ENCODE measurements at places on chromosomes 4 and X.

DNA sequence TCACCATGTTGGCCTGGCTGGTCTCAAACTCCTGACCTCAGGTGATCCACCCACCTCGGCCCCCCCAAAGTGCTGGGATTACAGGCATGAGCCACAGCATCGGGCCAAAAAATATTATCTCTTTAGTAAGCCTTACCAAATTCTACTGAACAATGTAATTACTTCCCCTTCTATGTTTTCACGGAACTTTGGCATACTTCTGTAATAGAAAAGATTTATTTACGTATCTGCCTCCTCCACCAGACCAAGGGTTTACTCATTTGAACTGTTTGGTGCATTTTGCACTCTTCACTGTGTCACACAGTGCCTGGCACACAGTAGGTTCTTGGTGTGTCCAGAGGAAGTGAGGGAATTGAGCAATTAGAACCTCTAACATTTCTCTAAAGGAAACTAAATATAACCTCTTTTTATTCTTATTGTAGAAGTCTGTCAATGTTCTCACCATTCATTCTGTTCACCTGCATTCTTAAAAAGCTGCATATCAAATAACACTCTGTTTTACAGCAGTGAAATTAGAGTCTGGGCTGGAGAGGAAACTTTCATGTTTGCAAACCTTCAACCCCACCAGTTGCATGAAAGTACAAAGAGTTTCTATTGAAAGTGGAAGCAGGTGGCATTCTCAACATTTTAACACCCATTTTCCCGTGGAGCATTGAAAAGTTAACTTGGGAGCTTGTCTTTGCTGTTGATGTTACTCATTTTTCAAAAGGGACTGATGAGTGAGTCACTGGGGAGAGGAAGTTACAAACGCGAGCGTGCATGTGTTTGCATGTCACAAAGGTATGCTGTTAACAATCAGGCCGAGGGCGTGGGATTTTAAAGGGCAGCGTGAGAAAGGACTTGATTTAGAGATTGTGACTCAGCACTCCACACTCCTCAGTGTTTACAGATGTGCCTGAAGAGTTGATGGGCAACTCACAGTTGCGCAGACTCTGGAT, 314.1 kb downstream of the STK32B start:
- DNase-seq = no peak

DNA sequence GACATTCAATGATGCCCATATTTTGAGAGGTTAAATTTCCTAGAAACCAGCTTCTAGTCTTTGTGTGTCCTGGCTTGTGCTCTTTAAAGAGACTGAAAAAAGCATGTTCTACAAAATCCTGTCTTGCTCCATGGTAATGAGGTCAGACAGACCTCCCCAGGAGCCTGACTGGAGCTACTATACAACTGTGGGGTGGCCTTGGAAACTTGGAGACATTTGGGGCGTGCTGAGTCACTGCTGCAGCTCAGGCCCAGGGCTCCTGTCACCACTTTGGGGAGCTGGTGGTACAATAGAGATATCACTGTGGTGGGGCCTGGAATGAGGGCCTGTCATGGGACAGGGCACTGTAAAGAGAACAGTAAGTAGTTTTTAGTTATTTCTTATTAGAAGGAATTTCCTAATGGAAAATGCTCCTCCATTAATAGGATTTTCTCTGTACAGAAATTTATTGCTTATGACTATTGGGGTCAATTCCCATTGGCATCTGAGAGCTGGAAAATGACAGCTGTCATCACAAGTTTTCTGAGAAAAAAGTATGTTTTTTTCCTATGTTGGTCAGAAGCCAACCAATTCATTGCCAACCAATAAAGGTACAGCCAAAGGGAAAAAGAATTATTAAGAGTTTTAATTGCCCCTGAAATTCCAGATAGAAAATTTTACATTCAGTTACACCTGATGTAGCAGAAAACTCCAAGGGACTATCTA, 207.4 kb upstream of the JADE1 start:
- no peak for DNase-seq

DNA sequence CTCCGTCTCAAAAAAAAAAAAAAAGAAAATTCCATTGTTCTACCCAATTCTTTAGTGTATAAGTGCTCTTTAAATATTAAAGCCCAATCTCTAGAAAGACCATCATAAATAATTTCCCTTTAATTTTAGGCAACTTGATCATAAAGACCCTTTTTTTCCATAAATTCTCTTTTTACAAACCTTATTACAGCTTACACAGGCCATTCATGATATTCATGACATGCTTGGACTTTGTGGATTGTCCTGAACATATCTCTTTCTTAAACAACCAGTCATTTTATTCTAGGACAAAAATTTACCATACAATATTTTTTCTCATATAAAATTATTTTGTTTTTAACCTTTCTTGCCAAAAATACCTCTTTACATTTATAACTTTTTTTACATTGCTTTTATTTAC, 30.5 kb downstream of the TLR8 start:
- no peak for DNase-seq

- DNase-seq = no peak
Observed at GRCh38 chr4:160034501-160034900, 931.6 kb downstream of the RAPGEF2 start.

- no peak for DNase-seq
Observed at GRCh38 chr4:111662496-111662895, 482.8 kb upstream of the FAM241A start.

DNA sequence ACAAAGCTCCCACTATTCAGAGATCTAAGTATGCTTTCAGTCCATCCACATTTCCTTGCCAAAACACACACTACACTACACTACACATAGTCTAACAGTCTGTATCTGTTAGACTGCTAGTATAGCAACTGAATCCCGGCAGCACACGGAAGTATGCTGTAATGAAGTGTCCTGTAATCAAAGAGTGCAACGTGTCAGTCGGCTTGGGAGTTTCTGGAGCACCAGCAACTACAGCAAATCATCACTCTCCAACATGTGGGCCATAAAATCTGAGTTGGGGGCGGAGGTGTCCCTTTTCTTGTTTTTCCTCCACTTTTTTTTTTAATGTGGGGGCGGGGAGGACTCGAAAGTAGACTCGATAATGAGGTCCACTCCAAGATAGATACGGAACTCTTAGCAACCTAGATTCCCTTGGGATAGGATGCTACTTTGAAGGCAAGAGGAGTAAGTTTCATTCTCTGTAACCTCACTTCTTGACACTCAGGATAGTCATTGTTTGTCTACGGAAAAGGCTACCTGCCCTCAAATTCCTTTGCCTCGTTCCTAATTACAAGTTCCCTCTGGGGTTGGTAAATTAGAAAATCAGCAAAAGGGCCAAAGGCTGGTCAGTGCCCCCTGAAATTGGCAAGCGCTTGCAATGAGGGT, 722 bp downstream of the SLC10A7 start:
- DNase-seq = no peak

DNA sequence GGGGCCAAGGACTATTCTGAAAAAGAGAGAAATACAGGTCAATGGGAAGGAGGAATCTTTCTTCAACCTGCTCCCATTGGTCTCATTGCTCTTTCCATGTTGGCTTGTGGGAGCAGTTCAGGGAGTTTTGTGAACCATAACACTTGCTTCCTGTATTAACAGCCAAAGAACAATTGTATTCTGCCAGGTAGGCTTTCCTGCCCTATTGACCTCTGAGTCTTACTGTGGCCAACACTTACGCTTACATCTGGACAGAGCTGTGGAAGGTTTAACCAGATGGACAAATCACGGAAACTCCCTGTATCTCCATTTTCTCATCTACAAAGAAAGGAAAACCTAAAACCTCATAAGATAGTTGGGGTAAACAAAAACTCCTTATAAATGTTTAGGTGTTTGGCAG, 30.7 kb downstream of the MID1IP1 start:
- no peak for DNase-seq

Data from stimulated activated CD4-positive, alpha-beta T cell treated with anti-CD3 and anti-CD28 coated beads, Interleukin-1b, Interleukin-23, amount 100 ng/mL, for 24 hours (primary cell).